ENCODE measurements at places on chromosomes 13 and 19.

DNA sequence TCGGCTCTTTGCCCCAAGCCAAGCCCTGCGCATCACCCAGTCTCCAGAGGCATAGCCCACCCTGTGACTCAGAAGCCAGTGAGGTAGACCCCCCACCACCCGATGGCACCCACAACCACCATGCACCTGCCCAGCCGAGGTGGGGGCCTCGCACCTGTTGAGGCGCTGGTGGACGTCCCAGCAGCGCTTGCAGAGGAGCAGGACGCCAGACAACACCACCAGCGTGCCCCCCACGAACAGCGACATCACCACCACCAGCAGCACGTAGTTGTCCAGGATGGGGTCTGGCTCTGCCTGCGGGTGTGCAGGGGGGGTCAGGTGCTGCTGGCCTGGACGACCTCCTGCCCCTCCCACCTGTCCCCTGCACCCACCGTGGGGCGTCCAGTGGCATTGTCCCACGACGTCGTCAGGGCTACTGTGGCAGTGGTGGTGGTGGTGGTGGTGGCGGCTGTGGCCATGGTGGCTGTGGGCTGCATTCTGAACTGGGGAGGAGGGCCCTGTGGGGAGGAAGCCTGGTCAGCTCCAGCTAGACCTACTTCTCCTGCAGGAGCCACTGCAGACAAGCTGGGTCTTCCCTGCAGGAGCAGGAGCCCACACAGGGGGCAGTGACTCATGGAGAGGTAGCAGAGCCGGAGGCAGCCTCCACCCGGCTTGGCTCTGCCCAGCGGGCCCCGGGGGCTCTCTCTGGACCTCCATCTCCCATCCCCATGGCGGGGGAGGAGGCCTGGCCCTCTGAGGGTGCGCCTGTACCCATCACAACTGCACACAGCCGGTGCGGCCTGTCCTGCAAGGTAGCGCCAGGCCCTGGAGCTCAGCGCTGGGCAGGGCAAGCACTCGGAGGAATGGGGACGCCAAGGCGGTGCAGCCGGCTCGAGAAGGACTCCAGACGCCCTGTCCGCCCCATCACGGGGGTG is 1.9 kb downstream of the CBARP start:
- no peak for DNase-seq

GRCh38 chr13:96181911-96182310 is 92.0 kb downstream of the HS6ST3 start:
- DNase-seq, result no peak

DNA sequence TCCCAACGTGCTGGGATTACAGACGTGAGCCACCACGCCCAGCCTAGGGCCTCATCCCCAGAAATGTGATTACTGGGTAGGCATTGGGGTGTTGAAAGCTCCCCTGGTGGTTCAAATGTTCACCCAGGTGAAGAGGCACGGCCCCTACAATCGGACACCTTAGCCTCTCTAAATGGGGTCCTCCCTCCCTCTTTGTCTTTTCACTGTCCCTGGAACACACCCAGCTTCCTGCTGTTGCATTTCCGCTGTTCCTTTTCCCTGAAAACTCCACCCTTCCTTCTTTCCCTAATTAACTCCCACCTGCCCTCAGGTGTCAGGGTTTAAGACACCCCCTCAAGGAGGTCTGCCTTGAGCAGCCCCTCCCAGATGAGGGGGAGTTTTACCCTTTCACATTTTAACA is 3.6 kb upstream of the PRODH2 start:
- DNase-seq, result no peak

- DNase-seq, result no peak
Measured at GRCh38 chr13:112894673-112895481, 74.1 kb upstream of the MCF2L start.

DNA sequence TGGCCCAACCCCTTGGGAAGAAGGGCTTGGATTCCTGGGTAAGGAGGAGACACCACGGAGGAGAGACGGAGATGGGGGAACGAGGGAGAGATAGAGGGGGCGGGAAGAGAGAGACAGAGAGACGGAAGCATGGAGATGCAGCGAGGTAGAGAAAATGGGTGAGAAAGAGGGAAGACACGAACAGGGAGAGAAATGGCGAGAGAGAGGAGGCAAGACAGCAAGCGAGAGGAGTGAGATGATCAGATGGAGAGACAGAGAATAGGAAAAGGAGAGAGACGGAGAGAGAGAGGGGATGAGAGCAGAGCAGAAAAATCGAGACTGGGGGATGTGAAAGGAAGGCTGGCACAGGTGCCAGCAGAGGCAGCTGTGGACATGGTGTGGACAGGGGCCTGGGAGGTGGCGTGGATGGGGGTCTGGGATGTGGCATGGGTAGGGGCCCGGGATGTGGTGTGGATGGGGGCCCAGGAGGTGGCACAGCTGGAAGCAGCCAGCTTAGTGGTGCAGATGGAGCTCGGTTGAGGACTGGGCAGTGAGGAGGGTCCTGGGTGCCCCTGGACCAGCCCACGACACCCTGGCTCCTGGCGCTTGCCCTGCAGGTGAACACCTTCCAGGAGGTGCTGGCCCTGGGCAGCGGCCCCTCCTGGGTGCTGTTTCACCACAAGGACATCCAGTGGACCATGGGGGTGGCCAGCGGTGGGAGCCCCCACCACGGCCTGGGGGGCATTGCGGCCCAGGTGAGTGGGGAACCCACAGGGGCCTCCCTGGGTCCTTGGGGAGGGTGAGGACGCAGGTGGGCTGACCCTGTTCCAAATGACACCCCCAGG is 33.9 kb downstream of the HPN start:
- no peak for DNase-seq

GRCh38 chr19:18401580-18402112 is 4.2 kb upstream of the LRRC25 start:
- DNase-seq, result no peak
